B cell (primary cell): ENCODE measurements at places on chromosomes 7 and 10. TPM values are rescaled to one million over a fixed set of nuclear protein-coding genes. Genes with fewer than 3 reads are reported as not detected.

URGCP gene
- 25.1 and 31.3 TPM in 2 replicates for total RNA-seq

GPR26 gene
- not detected in 2 replicates for total RNA-seq

HOXA2 gene
- not detected in 2 replicates for total RNA-seq

FXYD4 gene
- total RNA-seq = not detected in 2 replicates

GRCh38 chr10:78474743-78475142 lies 441.1 kb downstream of the RPS24 start:
- no peak for DNase-seq

- DNase-seq = peak; percentile 41
These were observed 3.1 kb downstream of the MEPCE start for GRCh38 chr7:100432621-100433275.

GRCh38 chr10:34121125-34121753 lies 693.9 kb downstream of the PARD3 start:
- no peak for DNase-seq

GRCh38 chr10:112160834-112161233 lies 22.7 kb downstream of the GPAM start:
- no peak for DNase-seq

- DNase-seq = no peak
These were observed 109.3 kb downstream of the DKK1 start for GRCh38 chr10:52423369-52423768.
